ENCODE measurements at places on chromosomes 1 and 21.

- DNase-seq, result no peak
Measured at GRCh38 chr1:218361298-218362065, 16.3 kb downstream of the TGFB2 start.

DNA sequence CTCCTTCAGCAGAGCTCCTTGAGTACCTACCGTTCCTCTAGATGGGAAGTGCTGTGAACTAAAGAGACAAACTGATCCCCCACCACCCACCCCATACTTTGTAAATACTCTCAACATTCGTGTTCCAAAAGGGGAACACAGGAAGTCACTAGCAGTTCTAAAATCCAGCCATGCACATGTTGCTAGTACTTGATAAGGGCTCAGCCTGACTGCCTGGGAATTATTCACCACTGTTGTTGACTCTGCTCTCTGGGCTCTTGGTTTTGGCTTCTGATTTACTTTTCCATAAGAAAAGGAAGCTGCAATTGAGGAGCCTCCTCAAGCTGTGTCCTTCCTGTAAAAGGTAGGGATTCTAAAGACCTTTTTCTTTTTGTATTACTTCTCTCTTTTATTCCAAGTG, 67.5 kb downstream of the IVNS1ABP start:
- DNase-seq, result no peak

GRCh38 chr21:43609501-43610340, 49.6 kb downstream of the HSF2BP start:
- no peak for DNase-seq

DNA sequence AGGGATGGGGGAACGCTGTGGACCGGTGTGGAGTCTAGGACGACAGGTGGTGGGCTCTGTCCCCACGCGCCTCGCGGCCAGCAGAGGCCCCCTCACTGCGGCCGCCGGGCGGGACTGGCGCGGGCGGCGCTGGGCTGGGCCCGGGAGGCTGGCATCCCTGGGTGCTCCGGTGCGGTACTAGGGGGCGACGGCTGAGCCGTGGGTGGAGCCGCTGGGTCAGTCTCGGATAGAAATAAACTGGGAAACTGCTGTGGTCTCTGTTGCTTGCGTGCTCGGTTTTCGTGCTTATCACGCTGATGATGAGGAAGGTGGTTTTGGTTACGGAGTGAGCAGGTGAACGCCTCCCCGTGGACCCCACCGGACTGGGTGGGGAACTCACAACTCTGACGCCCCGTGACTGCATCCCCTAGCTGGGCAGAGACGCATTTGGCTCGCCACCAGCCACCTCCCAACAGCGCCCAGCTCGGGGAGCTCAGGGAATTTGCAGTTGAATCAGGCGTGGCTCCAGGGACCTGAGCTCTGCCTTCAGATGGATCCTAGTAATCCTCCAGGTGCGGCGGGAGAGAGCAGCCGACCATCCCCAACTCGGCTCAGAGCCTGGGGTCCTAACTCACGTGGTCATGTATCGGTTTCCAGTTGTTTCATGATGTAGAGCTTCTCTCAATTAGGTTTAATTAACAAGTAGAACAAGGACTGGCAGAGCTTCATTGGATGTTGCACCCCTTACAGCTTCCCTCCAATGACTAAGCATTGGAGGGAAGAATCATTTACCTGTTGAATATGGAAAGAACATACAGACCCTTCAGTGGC, 32.1 kb downstream of the HSD17B7 start:
- no peak for DNase-seq

DNA sequence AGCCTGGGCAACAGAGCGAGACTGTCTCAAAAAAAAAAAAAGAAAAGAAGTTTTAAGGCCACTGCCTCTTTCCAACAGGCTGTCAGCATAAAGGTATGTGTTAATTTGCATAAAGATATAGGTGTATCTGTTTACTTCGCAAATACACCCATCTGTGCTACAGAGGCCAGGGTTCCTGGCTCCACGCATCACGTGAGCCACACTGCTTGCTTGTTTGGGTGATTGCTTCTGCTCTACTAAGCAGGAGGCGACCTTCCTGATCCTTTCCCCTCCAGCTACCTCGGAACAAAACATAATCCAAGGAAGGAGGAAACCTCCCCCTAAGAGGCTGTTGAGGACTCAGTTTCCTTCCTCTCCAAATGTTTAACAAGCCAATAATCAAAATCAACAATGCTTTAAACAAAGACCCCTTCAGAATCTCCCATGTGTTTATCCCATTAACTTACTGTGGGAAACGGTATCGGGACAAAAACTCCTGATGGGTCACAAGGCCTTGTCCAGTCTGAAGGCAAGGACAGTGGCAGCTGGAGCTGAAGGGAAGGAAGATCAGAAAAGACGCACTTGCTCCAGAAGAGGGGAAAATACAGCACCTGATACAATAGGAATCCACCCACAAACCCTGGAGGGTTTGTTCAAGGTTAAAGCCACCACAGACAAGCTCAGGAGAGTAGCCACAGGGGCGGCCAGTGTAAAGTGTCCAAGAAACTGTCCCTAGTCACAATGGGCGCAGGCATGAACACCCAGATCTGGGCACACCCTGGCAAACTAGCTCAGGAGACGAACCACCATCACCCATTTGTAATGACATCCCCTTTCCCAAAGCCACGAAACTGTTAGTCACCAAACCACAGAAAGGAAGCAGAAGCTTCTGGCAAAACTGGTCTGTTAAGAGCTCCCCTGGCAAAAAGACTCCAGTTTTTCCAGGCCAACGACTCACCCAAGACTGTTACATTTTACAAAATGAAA, 17.2 kb downstream of the CTNNBIP1 start:
- DNase-seq, result no peak

DNA sequence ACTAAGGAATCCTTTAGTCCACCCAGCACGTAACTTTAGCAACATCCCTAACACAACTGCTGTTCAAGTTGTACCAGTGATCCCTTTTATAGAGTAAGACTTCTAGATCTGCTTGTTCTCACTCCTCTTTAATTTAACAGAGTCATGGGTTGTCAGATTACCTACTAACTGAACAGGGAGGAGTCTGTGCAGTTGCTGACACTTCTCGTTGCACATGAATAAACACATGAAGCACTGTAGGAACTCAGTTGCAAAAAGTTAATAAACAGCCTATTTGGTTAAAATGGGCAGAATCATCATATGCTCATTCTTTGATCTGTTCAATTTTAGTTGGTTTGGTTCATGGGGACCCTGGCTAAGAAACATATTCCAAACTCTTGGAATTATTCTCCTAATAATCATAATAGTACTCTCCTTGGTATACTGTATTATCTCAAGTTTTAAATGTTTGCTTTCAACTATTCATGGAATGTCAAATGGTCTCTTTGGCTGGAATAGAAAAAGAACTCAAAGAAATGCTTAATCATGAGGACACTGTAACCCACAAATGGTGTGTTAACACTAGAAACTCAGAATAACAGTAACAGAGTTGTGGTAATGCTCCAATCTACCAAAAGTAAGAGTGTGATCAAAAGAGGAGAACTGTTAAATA, 15.6 kb downstream of the PLPPR5 start:
- no peak for DNase-seq

DNA sequence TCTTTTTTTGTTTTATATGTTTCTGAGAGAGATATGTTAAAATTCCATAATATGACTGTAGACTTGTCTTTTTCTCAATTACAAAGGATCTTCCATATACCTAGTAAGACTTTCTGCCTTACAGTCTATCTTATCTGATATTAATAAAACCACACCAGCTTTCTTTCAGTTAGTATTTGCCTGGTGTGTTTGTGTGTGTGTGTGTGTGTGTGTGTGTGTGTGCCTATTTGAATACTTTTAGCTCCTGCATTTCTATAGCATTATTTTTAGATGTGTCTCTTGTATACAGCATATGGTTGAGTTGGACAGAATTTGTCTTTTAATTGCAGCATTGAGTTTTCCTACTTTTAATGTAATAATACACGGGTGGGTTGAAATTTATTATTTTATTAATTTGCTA, 27.5 kb downstream of the ST6GALNAC3 start:
- no peak for DNase-seq

DNA sequence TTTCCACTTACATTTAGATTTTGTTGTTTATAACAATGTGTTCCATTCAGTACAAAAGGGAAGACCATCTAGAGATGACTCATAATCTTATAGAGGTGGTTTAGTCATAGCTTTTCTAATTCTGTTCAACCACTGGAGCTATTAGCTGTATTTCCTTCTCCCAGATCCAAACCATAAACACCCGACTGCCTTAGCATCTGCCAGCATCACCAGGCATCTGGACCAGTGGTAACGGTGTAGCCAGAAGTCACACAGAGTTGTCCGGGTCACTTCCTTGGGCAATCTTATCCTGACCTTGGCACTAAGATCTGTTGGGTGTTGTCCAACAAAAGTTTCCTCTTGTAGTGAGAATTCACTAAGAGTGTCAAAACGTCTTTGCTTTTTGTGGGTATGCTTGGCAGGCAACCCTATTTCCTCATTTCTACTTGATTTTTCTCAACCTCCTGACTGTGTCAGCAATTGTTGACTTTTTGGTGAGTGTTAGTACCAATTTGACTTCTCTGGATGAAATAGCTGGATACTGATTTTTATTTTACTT, 372.1 kb upstream of the B3GALT2 start:
- no peak for DNase-seq

- DNase-seq, result no peak
Measured at GRCh38 chr1:227925582-227926198, 22.0 kb downstream of the WNT9A start.

DNA sequence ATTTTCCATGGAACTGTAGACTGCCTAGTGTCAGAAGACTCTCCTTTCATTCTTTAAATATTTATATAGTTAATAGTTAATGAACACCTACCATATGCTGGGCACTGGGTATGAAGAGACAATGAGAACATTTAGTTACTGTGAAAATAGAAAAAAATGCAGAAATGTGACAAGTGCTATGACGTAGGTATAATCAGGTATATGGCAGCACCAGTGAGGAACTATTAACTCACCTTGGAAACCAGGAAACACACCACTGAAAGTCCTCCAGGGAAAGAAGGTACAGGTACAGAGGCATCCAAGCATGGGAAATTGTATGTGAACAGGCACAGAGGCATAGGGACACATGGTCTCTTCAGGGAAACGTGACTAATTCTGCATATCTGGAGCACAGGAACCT, 42.3 kb downstream of the DPT start:
- DNase-seq, result no peak

- no peak for DNase-seq
Measured at GRCh38 chr1:107680579-107680985, 284.4 kb downstream of the VAV3 start.

DNA sequence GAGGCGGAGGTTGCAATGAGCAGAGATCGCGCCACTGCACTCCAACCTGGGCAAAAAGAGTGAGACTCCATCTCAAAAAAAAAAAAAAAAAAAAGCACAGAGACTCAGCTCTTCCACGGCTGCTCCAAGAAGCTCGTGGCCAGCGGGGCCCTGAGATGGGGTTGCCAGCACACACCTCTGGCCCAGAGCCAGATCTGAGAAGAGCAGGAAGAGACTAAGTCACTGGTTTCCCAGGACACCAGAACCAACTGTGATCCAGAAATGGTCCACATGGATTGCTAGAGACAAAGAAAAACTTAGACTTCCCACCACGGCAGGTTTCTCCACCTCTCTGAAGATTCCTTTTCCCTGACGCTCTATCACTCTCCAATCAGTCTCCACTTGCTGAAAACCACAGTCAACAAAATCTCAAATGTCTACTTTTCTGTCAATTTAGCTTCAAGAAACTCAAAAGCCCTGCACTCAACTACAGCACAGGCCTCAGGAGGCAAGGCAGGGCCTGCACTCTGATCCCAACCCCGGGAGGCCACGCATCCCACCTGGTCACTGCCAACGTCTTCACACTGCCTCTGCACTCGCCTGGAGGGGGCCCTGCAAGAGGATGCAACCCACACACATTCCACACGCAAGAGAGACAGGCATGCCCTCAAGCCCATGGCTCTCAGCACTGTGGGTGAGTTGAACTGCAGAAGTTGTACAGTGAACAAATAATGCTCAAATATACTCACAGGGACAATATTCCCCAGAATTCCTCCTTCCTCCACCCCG, 79.0 kb downstream of the NPHP4 start:
- no peak for DNase-seq

- DNase-seq, result no peak
Measured at GRCh38 chr1:172895050-172895460, 155.7 kb downstream of the TNFSF18 start.

- no peak for DNase-seq
Measured at GRCh38 chr21:15135867-15136629, 71.2 kb upstream of the NRIP1 start.

DNA sequence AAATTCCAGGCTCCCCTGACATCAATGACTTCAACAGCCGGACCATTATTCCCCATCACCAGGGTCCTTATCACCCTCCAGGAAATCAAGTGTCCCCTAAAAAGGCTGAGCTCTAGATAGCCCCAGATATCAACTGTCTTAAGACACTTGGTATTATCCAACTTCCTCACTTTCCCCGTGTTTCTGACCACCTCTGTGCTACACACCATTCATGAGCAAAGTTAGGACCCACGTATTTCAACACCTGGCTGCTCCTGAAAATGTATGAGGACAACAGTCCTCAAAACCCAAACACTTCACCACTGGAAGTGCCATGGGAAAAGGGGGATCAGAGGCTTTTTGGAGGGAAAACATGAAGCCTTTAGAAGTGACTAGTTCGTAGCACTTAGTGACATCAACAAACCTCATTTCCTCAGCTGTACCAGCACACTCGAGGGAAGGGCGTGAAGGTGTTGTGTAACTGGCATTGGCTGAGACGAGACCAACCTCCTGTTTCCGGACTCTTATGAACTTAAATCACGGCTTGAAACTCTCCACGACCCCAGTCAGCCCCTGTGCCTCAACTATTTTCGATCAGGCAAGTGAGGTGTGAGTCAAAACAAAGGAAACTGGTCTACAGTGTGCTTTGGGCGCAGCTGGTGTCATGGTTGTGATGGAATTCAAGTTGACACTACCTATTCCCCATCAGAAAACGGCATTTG, 4.1 kb upstream of the CHD5 start:
- DNase-seq, result no peak

DNA sequence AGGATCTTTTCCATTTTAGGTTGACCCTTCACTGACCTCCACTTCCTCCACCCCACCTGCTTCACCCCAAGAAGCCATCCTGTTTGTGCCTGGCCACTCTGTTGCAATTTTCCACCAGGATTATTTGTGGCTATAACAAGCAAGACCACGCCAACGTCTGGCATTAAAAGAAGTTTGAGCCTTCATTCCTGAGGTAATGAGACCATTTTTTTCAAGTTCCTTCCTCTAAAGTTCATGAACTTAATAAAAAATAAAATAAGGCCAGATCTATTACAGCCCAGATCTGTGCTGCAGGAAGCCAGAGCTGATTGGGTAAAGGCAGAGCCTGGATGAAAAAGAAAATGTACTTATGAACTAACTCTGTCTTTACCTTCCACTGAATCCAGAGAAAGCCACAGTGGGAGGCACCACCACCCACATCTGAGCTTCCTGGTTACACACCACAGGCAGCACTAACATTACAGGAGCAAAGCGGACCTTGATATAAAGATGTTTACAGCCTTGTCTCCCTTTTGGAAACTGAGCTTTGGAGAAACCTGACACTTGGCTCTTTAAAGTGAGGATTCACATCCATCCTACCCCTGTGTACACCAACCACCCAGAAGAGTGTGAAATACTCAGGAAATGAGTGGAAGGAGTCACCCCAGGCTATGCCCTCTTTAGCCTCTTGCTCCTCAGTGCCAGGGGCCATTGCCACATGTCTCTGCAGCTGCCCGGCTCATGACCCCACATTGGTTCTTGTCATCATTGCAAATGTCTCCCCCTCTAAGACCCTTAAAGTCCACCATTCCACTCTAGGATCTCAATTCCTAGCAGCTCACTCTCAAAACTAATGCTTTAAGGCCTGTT, 293.6 kb downstream of the PLPP3 start:
- no peak for DNase-seq

GRCh38 chr1:161139766-161140165, 7.3 kb upstream of the DEDD start:
- no peak for DNase-seq
